AG10803 (cell line): ENCODE measurements at places on chromosomes 4 and X.

DNA sequence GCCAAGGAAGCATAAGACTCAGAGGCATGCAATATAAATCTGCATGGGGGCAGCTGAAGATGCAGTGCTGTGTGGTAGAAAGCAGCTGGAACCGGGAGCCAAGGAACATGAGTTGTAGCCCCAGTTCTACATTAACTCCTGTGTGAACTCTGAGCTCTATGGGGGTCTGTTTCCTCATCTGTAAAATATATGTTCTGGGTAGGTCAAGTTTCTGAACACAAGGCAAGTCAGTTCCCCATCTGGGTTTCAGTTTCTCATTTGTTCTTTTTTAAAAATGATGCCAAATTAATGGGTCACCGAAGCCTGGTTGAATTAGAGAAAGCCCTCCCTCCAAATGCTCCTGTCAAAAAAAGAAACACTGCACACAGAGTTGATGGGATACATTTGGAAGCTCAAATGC, 24.0 kb downstream of the UNC5C start:
- DNase-seq, result no peak

DNA sequence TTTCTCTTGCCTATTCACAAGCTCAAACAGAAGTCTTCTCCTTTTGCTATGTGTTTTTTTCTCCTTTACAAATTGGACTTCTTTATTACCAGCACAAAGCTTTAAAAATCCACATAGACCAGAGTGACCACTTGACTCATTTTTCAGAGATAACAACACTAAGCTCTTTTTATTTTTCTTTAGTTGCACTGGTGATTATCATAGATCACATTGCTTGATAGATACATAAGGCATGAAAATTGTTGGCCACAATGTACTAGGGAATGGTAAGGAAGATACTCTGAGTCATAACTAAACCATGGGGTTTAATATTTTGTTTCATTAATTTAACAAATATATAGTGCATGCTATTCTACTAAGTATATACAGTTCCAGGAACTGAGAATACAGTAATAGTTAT, 159.0 kb downstream of the GASK1B start:
- peak; percentile 9 for DNase-seq

DNA sequence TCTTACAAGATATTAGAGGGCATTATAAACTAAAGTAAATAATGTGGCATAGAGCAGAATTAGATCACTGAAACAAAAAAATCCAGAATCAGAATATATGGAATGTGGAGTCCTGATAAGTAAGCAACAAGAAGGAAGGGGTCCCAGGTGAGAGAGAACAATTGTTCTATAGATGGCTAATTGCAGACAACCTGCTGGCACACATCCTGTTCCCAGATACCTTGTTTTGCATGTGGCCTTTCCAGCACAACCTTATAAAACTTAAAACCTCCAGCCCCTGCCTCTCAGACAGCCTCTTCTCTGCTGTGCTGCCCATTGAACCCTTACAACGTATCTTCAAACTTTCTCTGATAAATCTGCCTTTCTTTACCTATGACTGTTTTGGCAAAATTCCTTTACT, 4.7 kb upstream of the ZNF674 start:
- no peak for DNase-seq

GRCh38 chr4:54238389-54238788, 9.3 kb downstream of the PDGFRA start:
- no peak for DNase-seq

- DNase-seq, result no peak
Observed at GRCh38 chr4:104975617-104976016, 171.1 kb upstream of the TET2 start.

- DNase-seq, result no peak
Observed at GRCh38 chrX:10158279-10159144, 1.7 kb downstream of the CLCN4 start.

DNA sequence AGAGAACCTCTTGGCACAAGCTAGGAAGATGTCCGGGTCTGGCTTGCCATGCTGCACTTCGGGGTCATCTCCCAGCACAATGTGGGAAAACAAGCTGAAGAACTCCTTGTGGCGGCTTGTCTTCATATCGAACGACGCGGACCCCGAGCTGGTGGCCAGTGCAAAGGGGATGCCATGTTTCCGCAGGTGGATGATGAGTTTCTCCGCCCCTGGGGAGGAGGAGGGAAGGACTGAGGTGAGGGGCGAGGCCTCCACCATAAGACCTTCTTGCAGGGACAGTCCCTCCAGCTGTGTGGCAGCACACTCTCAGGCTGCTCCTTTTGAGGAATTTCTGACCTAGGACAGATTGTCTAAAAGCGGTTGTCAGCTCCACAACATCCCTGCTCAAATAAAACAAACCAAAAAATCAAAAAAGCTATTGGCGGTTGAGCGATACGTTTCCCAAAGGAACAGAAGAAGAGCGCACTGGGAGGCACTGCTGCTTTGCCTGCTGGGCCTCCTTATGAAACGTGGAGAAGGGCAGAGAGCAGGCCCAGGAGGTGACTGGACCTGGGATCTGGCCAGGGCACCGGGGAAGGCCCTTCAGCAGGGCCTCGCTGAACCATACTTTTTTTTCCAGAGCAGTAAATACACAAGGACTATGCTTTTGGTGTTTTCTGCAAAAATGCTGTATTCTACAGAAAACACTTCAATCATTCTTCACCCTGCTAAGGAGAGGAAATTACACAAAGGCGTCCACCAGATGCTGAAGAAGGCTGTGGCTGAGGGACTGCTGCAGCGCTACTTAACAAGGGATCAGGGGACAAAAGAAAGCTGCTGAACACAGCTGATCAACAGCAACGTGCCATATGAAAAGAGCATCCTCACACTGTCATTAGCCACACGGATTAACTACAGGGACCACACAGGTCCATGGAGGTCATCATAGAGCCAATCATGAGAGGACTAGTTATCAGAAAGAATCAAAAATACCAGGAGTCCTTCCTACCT, 70.0 kb upstream of the STS start:
- DNase-seq, result no peak

DNA sequence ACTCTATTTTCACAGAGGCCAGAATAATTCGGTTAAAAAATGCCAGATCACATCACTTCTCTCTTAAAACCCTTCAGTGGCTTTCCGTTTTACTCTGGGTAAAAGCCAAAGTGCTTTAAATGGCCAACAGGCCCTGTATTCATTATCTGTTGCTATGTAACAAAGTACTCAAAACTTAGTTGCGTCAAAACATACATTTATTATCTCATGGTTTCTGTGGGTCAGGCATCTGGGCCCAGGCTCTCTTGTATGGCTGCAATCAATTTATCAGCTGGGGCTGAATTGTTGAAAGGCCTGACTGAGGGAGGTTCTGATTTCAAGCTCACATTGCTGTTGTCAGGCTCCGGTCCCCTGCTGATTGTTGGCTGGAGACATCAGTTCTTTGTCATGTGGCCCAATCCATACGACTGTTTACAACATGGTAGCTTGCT, 72.7 kb upstream of the H2AZ1 start:
- DNase-seq, result no peak

GRCh38 chrX:22396408-22396807, 123.7 kb downstream of the CBLL2 start:
- no peak for DNase-seq

GRCh38 chrX:65999563-66000148, 40.2 kb downstream of the VSIG4 start:
- DNase-seq, result no peak

- no peak for DNase-seq
Observed at GRCh38 chrX:69027181-69028005, 137.9 kb downstream of the PJA1 start.

DNA sequence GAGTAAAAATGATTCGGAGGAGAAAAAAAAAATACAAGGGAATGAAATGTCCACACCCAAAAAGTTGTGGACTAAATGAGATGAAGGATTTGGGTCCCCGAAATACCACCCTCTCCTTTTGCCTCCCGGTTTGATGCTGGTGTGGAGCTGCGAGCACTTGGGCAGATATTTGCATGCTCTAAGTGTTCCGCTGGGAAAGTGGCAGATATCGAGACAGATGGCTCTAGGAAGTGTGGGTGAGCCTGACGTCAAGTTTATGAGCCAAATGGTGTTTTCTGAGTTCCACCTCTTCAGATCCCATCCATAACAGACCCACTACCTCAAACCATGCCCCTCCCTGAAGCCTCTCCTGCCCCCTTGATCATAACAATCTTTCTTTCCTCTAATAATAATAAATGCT, 228.6 kb downstream of the QDPR start:
- no peak for DNase-seq

- DNase-seq, result no peak
Observed at GRCh38 chrX:2513121-2513664, 12.4 kb upstream of the DHRSX start.

- DNase-seq, result no peak
Observed at GRCh38 chrX:17355976-17356375, 19.0 kb upstream of the NHS start.

DNA sequence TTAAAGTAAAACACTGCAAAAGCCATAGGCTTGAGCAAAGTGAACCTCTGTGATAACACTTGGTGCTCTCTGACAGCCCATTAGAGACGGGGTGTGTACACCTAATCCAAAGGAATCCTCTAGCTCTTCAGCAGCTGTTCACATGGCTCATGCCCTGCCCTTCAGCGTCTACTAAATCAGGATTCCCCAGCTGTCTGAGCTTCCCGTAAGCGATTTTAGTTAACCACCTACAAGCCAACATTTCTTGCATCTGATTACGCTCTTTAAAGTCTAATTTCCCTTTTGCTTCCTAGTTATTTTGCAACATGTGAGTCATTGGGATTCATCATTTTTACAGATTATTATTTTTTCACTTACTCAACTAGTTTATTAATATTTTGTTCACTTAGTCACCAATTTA, 6.5 kb downstream of the DMD start:
- no peak for DNase-seq

- peak; percentile 0 for DNase-seq
Observed at GRCh38 chr4:14434916-14435315, 567.4 kb upstream of the CPEB2 start.

DNA sequence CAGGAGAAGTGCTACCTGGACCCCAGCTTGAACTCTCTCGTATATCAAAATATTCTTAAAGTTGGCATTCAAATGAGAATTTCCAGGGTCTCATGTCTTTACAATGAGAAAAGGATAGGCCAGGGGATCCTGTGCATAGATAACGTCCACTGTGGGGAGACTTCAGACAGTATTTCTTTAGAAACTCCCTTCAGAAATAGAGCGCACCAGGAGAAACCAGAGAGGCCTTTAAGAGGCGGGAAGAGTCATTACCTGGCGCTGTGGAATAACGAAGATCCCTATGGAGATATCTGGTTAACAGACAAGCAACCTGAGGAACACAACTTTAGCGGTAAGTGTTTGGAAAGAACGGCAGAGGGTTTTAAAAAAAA, 600 bp downstream of the RADX start:
- DNase-seq, result no peak

DNA sequence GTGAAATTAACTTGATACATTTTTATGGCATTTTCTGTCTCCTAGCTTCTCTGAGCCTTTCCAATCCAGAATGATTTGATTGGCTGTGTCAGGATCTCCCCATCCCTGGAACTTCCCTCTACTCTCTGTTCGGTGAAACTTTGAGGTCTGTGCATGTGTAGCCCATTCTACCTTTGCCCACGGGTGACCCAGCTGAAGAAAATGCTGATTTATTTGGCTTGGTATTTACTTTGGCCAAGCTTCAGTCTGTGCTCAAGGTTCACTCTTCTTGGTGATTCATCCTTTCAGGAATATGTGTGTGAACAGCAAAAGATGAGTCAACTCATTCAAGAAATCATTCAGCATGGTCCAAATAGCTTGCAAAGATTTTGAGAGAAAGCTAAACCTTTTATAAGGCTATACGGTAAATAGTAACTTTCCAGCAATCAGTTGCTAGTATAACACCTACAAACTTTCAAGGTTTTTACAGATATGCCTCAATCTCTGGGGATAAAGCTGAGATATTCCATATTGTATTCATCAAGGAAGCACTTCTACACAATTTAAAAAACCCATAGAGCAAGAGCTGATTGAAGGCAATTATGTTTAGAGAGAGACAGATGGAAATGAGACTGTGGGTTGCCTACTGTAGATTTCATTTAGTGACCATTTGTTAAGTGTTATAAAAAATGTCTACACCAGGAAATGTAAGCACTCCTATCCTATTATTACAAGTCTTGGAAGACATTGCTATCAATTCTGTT, 233.9 kb upstream of the CXXC4 start:
- DNase-seq, result peak; percentile 3

DNA sequence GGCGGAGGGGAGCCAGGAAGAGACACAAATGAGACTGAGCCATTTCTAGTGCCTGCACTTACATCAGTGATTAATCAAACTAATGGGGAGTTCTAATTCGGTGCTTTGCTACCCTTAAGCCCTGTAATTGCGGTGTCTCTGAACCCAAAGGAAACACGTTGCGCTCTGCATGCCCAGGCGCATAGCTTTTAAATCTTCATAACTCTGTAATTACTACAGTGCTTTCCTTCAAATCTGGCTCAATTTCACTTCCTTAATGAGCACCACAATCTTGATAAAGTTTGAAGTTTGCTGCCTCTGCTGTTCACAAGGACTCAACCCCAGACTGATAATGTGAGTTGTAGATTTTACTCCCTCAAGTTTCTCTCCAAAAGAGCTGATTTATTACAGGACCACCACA, 5.7 kb upstream of the NHS start:
- no peak for DNase-seq

DNA sequence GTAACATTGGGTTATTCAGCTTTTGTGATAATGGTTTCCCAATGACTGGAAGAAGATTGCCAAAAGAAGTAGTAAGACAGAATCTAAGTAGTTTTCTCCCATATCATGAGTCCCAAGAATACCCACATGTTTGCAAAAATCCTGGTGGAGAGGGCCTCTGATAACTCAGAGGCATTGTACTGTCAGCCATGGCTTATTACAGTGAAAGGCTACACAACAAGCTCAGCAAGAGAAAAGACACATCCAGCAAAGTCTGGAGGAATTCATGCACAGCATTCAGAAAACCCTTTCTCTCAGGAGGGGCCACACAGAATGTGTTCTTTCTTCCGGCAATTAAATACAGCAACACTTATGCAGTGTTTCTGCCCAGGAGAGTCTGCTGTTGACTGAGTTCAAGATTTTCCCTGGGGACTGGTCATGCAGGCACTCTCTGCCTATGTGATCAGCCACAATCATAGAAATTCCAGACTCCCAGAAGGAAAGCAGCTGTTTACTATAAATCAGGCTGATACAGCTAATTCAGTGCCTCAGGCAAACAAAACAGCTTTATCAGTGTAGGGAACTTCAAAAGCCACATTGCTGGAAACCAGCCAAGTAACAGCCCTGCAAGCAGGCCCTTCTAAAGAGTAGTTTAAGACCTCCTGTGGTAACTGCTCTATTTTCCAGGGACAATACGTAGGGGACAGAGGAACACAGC, 937.1 kb downstream of the CCSER1 start:
- DNase-seq, result no peak

GRCh38 chr4:145822581-145822980, 116.0 kb downstream of the ZNF827 start:
- no peak for DNase-seq

- DNase-seq, result no peak
Observed at GRCh38 chr4:5888222-5889001, 4.5 kb downstream of the CRMP1 start.

DNA sequence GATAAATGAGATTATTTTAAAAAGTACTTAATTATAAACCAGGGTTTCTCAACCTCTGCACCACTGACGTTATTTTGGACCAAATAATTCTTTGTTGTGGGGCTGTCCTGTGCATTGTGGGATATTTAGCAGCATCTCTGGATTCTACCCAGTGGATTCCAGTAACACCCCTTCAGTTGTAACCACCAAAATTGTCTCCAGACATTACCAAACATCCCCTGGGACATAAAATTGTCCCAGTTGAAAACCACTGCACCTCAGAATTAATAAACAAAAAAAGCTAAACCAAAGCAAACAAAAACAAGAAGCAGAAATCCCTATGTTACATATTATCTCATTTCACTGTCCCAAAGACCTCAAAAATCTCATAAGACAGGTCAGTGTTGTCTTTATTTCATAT, 54.2 kb upstream of the GIMD1 start:
- peak; percentile 95 for DNase-seq

GRCh38 chr4:14879683-14880082, 122.6 kb upstream of the CPEB2 start:
- no peak for DNase-seq
